Bronchial smooth muscle cell (primary cell): ENCODE measurements at places on chromosomes 16 and 17. TPM values are rescaled to one million over a fixed set of nuclear protein-coding genes. Genes with fewer than 3 reads are reported as not detected.

Gene NR1D1
- 1.9 and 2.2 TPM in 2 replicates for total RNA-seq

Gene CHP2
- total RNA-seq: not detected in 2 replicates

Gene ACE
- total RNA-seq: 12.6 and 18.0 TPM in 2 replicates

Gene DOC2B
- under 0.01 TPM in 1 of 2 replicates, not detected in the other for total RNA-seq

Gene KRT222
- total RNA-seq: under 0.01 TPM in 1 of 2 replicates, not detected in the other

Gene HOXB7
- total RNA-seq: 2.9 and 3.8 TPM in 2 replicates

Gene FOXL1
- total RNA-seq: 5.2 and 7.2 TPM in 2 replicates

Gene SKAP1
- not detected in 2 replicates for total RNA-seq

Gene IRX3
- under 0.01 TPM in 1 of 2 replicates, not detected in the other for total RNA-seq

Gene TBC1D3K
- not detected in 2 replicates for total RNA-seq

Gene ARRB2
- 2.4 and 2.5 TPM in 2 replicates for total RNA-seq

Gene SOX15
- 0.17 and 0.32 TPM in 2 replicates for total RNA-seq

Gene TBC1D3L
- 2.4 and 4.4 TPM in 2 replicates for total RNA-seq

Gene SLFN14
- total RNA-seq: not detected in 2 replicates

Gene MAF
- 7.1 and 29.0 TPM in 2 replicates for total RNA-seq

Gene BAHCC1
- 4.4 and 5.1 TPM in 2 replicates for total RNA-seq

Gene DNAI2
- total RNA-seq: not detected in 2 replicates

Gene C17orf67
- 0.32 and 0.60 TPM in 2 replicates for total RNA-seq

Gene EEF2K
- total RNA-seq: 22.1 and 28.9 TPM in 2 replicates

Gene ANKS3
- 19.4 and 29.6 TPM in 2 replicates for total RNA-seq

Gene GNAO1
- total RNA-seq: 0.09 TPM in 1 of 2 replicates, not detected in the other

Gene KIF2B
- not detected in 2 replicates for total RNA-seq

Gene STH
- not detected in 2 replicates for total RNA-seq

Gene SLC6A2
- not detected in 2 replicates for total RNA-seq

Gene C16orf96
- under 0.01 TPM in 2 replicates for total RNA-seq

Gene KLHL10
- total RNA-seq: 0.16 and 0.17 TPM in 2 replicates
